Stimulated activated CD4-positive, alpha-beta T cell treated with anti-CD3 and anti-CD28 coated beads, Interleukin-4, amount 100 ng/mL, for 24 hours (primary cell): ENCODE measurements at places on chromosomes 1 and 21.

DNA sequence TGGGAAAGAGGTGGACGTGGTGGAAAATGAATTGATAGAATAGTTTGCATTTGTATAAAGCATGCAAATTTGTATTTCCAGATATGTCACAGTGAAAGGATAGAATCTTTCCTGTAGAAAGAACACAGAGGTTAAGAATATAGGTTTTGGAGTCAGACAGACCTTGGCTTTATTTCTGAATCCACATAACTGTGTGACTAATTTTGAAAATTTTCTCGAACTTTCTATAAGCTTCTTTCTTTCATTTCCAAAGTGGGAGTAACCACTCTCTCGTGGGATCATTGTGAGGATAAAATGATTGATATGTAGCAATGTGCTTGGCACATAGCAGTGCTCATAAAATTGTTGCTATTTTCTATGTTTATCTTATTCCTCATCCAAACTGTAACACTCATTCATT lies 108.8 kb downstream of the DISC1 start:
- no peak for DNase-seq

GRCh38 chr1:180369061-180369460 lies 133.3 kb downstream of the ACBD6 start:
- DNase-seq: no peak

DNA sequence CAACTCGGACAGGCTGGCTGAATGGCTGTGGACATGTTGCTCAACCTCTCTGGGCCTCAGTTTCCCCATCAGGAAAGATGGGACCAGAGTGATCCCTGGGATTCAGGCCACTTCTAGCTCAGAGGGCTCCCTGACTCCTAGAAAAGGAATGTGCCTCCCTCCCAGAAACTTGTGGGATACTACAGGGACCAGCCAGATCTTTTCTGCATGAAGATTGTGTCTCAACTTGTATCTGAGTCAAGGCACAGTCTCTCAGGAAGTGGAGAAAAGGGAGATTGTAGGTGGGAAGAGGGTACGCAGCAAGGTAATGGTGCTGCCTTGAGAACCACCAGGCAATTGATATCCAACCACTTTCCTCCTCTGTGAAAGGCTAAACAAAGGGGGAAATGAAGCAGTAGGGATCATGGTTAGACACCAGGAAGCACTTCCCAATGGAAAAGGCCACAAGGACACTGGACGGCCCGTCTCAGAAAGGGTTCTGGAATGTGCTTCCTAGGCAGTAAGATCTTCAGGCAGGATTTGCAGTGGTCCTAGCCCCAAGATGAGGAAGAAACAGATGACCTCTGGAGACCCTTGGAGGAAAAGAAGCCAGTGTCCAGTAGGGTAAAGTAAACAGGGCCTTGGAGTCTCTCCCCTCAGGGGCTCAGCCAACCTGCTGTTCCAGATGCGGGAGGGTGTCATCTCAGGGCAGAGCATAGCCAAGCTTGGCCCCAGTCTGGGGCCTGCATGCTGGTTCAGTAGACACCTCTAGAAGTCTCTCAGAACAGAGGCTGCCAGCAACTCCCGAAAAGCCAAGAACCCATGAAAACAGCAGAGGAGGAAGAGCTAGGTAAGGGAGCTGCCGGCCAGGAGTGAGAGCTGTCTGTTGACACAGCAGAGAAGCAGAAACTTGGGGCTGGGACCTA lies 16.8 kb downstream of the IFFO2 start:
- DNase-seq: no peak

- DNase-seq: no peak
Measured at GRCh38 chr21:37233551-37234146, 33.5 kb downstream of the VPS26C start.

GRCh38 chr1:53766831-53767405 lies 28.0 kb upstream of the GLIS1 start:
- DNase-seq: no peak

- no peak for DNase-seq
Measured at GRCh38 chr1:15384301-15384901, 25.3 kb upstream of the EFHD2 start.

DNA sequence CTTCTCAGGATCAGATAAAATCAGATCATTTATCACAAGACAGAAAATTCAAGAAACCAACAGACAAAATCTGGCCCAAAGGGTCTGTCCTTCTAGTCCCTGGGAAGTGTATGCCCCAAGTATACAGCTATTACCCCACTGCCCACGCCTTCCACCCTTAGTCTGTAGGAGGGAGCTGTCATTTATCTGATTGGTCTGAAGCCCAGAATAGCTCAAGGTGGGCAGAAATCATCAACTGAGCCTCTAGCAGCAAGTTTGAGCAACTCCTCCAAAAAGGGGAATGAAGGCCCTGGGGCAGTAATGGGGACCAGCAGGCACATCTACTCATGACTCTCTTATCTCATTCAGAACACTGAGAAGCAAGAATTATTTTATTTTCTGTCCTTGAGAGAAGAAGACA lies 126.9 kb downstream of the MATN1 start:
- DNase-seq: no peak

DNA sequence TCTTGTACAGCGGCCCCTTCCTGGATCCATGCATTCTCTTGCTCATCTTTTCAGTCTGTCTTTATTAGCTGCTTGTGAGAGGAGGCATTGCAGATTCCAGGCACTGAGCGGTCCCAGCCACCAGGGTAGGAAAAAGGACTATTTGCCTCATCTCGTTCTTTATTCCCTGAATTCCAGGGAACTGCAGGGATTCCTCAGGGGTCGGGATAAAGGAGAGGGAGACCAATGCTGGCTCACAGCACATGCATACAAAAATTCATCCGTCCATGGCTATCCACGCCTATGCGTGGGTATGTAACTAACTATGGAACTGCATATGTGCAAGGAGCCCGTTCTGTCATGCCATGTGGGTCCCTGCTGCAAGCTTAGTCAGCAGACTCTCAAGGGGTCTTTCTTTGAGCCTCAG lies 879 bp upstream of the PLPPR5 start:
- no peak for DNase-seq

DNA sequence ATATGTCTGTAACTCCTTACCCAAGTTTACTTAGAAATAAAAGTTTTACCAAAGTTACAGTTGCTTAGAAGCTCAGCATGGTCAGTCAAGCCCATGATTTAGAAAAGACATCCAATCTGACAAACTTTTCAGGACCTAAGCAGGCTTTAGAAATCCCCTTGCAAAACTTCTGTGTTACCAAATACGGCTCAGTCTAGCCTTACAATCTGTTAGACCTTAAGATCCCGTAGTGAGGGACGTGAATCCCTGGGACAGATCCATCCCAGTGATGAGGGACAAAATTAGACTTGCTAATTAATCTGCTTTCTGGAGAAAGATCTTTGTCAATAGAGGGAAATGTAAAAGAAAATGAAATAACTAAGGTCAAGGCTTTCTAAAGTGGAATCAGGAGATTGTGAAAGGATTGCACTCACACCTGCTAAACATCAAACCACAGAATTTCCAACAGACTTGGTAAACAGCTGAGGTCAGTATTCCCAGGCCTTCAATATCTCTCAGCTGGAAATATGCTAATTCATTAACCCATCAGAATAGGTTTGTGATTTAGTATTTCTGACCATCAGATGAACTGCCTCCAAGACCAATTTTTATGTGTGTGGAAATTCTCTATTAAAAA lies 375.3 kb downstream of the DUSP10 start:
- no peak for DNase-seq

GRCh38 chr21:38227401-38227800 lies 29.4 kb upstream of the KCNJ15 start:
- DNase-seq: no peak

DNA sequence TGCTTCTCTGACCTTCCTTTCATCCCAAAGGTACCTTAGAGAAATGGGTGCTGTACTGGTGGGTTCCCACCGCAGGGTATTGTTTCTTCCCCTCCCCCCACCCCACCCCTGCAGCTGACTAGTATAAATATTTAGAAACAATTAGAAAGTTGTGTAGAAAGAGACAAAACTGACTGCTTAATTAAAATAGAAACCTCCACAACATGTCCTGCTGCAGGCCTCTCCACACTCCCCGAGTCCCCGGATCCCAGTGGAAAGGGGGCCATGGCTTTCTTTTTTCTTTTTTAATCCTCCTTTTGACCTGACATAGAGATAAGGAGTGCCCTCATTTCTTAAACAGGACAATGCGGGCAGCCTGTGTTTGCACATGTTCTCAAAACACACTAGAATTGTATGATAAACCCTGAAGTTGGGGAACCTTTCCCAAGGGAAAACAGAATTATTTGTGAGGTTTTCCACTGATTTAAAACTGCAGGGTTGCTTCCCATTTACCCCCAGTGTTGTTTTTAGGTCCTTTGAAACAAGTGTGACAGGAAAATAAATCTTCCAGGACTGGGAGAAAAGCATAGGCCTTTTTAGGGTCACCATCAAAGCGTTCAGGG lies 1.7 kb downstream of the RHOU start:
- DNase-seq: no peak

GRCh38 chr1:74522148-74522547 lies 9.7 kb upstream of the LRRC53 start:
- no peak for DNase-seq

DNA sequence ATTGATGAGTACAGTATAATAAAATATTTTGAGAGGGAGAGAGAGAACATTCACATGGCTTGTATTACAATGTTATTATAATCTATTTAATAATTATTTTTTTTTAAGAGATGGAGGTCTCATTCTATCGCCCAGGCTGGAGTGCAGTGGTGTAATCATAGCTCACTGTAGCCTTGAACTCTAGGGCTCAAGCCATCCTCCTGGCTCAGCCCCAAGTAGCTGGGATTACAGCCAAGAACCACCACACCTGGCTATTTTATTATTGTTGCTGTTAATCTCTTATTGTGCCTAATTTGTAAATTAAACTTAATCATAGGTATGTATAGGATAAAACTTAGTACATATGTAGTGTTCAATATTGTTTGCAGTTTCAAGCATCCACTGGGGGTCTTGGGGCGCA lies 57.8 kb downstream of the HS2ST1 start:
- DNase-seq: no peak

- no peak for DNase-seq
Measured at GRCh38 chr1:230382001-230382491, 44.1 kb downstream of the PGBD5 start.

- DNase-seq: no peak
Measured at GRCh38 chr1:220195701-220196100, 76.6 kb downstream of the RAB3GAP2 start.

DNA sequence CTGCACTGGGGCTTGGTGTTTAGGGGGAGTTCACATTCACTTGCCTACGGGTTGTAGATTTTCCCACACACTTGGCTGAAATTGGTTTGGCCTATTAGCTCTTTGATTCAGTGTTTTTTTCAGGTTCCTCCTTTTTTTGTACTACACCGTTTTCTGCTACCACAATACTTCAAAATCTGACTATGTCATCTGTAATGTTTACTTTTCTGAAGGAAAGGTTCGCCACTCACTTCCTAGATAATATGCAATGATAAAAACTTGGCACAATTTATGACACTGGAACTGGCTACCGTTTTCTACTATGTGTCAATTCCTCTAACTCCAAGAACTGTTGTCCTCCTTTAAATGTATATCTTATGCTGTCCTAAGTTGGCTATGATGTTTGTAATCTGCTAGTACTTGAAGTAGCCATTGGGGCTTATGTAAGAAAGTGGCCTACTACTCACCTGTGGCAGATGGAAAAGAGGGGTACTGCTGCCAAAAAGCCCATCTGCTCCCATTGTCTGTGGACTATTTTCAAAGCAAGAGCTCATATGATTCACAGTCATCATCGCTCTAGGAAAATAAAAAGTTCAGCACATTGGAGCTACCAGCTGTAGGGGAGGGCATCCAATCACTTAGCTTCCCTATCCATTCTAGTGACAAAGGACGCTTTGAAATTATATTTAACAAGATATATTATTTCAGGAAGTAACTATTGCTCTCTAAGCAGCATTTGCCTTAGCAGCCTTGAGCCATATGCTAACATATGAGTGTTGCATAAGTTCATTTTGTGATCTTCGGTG lies 42.4 kb upstream of the BACH1 start:
- no peak for DNase-seq

- DNase-seq: peak; percentile 39
Measured at GRCh38 chr1:19762175-19762779, 37.4 kb downstream of the TMCO4 start.

GRCh38 chr1:235865565-235866204 lies 1.0 kb downstream of the LYST start:
- DNase-seq: no peak

- no peak for DNase-seq
Measured at GRCh38 chr21:39630827-39631226, 18.1 kb downstream of the B3GALT5 start.

GRCh38 chr1:204736836-204737235 lies 51.3 kb upstream of the LRRN2 start:
- no peak for DNase-seq

GRCh38 chr1:31583995-31584868 lies 7.9 kb downstream of the TINAGL1 start:
- no peak for DNase-seq

- no peak for DNase-seq
Measured at GRCh38 chr1:30672661-30673060, 50.7 kb downstream of the MATN1 start.

DNA sequence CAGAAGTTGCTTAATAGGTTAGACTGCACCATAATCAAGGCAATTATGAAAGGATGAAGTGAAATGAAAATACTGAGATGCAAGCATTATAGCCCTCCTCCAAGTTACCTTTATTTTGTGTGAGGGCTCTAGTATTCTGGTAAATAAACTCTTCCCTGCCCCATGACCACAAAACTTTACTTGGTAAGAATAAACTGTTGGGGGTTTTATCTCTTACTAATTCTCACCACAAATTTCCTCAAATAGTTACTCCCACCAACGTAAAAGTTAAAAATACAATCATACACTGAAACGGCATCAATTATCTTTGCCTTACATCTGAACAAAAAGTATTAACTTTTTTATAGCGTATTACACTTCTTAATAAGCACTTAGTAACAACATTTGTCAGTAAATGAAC lies 29.5 kb downstream of the C21orf91 start:
- no peak for DNase-seq

GRCh38 chr1:59025201-59025600 lies 241.4 kb upstream of the JUN start:
- no peak for DNase-seq

GRCh38 chr1:165592945-165593823 lies 37.9 kb upstream of the MGST3 start:
- DNase-seq: peak; percentile 86

GRCh38 chr1:201214461-201214860 lies 23.8 kb downstream of the IGFN1 start:
- DNase-seq: no peak

DNA sequence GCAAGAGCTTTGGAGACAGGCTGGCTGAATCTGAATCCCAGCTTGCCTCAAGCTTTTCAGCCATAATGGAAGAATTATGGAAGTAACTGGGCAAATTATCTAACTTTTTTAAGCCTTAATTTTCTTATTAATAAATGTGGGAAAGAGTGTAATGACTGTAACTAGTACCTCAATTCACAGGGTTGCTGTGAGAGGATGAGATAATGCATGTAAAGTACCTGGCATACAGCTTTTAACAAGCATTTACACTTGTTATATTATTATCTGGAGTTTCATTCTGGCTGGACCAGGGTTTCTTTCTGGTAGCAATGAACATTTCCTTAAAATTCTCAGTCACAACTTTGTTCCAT lies 15.9 kb upstream of the TNFSF4 start:
- no peak for DNase-seq
